ENCODE measurements at places on chromosomes 16 and 17. TPM values are rescaled to one million over a fixed set of nuclear protein-coding genes. Genes with fewer than 3 reads are reported as not detected.

The OR1E1 gene
- total RNA-seq = not detected

DNA sequence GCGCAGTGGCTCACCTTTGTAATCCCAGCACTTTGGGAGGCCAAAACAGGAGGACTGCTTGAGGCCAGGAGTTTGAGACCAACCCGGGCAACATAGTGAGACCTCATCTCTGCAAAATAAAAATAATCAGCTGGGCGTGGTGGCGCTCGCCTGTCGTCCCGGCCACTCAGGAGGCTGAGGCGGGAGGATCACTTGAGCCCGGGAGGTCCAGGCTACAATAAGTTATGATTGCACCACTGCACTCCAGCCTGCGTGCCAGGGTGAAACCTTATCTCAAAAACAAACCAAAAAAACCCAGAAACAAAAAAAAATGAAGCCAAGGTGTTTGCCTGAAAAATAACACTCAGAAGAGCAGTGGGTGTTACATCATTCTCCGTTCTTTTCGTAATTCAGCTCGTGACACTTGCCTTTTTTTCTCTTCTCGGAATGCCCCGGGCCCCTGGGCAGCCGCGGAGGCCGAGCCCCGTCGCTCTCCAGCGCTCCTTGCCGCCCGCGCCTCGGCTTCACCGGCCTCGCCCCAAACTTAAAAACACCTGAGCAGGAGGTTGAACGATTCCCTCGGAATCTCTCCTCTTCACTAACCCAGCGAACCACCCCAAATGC is 17.0 kb downstream of the PRCD start:
- DNase-seq = no peak

DNA sequence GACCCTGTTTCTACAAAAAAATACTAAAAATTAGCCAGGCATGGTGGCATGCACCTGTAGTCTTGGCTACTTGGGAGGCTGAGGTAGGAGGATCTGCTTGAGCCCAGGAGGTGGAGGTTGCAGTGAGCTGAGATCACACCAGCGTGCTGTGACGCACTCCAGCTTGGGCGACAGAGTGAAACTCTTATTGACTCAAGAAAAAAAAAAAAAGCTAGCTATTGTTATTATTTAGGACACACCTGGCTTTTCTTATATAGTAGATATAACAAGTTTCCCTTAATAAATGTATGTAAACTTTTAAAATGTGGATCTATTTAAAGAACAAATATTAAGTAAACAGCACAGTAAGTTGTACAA is 1.8 kb downstream of the RABEP2 start:
- DNase-seq = no peak

GRCh38 chr17:15260376-15261257 is 4.5 kb downstream of the PMP22 start:
- DNase-seq = no peak

DNA sequence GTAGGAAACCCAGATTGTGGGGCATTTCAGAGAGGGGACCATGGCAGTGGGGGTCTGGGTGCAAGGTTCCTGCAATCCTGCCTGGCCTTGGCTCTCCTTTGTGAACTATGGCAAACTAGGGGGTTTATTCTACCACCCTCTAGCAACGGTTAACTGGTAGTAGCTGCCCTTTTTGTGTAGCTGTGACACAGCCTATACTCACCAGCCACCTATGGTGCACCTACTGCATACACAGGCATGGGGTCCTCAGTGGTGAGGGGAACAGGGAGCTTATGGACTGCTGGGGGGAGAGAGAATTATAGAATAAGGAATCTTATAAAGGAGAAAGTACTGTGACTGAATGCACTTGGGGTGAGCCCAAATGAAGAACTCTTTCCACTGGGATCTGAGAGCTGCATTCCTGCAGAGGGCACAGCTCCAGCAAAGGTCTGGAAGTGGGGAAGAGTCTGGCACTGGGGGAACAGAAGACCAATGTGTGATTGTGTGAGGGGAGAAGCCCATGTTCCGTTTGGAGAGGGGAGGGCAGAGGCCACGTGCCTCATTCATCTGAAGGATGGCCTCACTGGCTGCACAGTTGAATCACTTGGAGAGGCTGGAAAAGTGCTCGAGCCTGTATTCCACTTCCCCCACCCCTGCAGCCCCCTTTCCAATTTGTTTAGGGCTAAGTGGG is 2.1 kb downstream of the MT1X start:
- DNase-seq = no peak

DNA sequence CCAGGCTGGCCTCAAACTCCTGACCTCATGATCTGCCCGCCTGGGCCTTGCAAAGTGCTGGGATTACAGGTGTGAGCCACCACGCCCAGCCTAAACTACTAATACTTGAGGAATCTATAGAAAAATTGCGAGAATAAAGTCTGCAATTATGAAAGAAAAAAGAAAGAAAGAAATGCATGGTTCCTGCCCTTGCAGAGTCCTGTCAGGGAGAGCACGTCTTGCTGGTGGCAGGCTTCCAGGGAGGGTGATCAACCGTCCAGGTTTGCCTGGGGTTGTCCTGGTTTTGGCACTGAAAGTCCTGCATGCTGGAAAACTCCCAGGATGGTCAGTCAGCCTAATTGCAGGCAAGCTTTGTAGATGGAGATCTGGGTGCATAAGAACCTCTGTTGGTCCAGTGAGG is 21.5 kb upstream of the KIFC3 start:
- DNase-seq = no peak

- no peak for DNase-seq
These were observed 5.9 kb upstream of the LYZL6 start for GRCh38 chr17:35949401-35949800.

Data from HCT116 (cell line).